Psoas muscle (tissue), 8 donors: ENCODE measurements at places on chromosomes 2 and 18. TPM values are rescaled to one million over a fixed set of nuclear protein-coding genes. Genes with fewer than 3 reads are reported as not detected.

The C1QL2 gene
- not detected for total RNA-seq

The G6PC2 gene
- total RNA-seq, result not detected

The C2orf78 gene
- total RNA-seq, result not detected

The ARL4C gene
- total RNA-seq, result 1.2 TPM

The TUBA3E gene
- not detected for total RNA-seq

GRCh38 chr2:113979191-113980128, 89.6 kb downstream of the ACTR3 start:
- H3K27me3 ChIP-seq, result no peaks in the 10 kb centered on the region
- H3K4me3 ChIP-seq, result no peak overlapping the region
- no peak overlapping the region for H3K27ac ChIP-seq
- no peak for DNase-seq
- no peaks in the 10 kb centered on the region for H3K36me3 ChIP-seq

DNA sequence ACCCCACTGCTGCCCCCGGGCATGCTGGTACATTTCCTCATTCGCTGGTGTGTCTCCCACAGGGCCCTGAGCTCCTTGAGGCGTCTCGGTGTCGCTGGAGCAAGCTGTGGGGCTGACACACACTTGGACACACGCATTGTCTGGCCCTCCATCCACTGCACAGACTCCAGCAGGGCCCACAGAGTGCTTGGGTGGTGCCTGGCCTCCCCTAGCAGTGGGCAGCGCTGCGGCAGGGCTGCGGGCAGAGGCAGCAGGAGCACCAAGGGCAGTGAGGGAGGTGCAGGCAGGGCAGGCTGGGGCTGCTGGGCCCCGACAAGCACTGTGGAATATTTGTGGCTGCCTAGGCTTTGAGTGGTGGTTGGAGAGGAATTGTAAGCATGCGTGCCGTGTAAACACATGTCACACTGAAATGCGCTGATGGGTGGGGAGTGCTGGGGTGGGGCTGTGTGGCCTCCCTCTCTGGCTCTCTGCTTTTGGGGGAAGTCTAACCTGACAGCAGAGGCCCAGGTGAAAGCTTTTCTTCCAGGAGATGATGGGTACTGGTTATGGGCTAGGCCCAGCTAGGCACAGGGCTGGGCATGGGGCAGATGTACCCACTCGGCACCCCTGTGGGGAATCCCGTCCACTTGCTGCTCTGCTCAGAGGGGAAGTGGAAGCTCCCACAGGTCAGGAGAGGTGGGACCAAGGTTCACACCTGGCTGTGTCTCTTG, 55.5 kb upstream of the HS6ST1 start:
- no peaks in the 10 kb centered on the region for H3K4me1 ChIP-seq
- H3K27ac ChIP-seq, result no peak overlapping the region
- no peaks in the 10 kb centered on the region for H3K36me3 ChIP-seq
- no peak for DNase-seq

DNA sequence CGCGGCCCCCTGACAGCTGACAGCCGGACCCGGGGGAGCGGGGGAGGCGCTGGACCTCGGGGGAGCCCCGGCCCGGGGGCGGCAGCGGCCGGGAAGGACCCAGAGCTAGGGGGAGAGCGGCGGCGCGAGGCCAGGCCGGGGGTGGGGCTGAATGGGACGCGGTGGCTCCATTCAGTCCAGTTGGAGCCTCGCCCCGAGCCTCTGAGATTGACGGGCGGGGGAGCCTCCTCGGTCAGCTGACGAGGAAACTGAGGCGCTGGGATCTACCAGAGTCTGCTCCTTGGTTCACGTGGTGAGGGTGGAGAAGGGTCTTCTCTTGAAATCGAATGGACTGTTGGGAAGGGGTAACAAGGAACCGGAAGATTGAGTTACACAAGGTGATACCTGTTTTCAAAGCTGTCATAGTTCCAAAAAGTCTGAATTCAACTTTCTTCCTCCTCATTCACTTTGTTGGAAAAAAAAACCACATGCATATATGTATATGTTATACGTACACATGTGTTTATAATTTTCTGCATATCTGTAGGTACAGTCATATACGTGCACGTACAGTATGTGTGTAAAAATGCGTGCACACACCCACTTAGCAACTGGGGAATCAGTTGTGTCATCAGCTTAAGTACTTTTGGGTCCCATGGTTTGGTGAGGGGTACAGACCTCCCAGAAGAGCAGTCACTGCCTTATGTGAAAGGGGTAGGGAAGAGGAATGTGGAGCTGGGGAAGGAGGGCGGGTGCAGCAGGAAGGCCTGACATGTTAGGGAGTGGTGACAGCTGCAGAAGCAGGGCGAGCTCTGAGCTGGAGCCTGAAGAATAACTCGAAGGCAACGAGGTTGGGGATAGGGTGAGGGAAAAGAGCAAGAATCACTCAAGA, 628 bp downstream of the PPP1R7 start:
- peak overlapping the region; percentile 96 for H3K4me3 ChIP-seq
- H3K36me3 ChIP-seq, result peaks cover 21% of the 10 kb centered on the region
- peak overlapping the region; percentile 89 for H3K27ac ChIP-seq
- peaks cover 14% of the 10 kb centered on the region for H3K4me1 ChIP-seq
- H3K27me3 ChIP-seq, result no peaks in the 10 kb centered on the region
- DNase-seq, result peak; percentile 30

- no peaks in the 10 kb centered on the region for H3K27me3 ChIP-seq
- no peaks in the 10 kb centered on the region for H3K36me3 ChIP-seq
- DNase-seq, result no peak
- H3K27ac ChIP-seq, result no peak overlapping the region
- H3K4me1 ChIP-seq, result peaks cover 2% of the 10 kb centered on the region
- H3K4me3 ChIP-seq, result no peak overlapping the region
These were observed 13.6 kb upstream of the RTN4 start for GRCh38 chr2:55063713-55064323.

DNA sequence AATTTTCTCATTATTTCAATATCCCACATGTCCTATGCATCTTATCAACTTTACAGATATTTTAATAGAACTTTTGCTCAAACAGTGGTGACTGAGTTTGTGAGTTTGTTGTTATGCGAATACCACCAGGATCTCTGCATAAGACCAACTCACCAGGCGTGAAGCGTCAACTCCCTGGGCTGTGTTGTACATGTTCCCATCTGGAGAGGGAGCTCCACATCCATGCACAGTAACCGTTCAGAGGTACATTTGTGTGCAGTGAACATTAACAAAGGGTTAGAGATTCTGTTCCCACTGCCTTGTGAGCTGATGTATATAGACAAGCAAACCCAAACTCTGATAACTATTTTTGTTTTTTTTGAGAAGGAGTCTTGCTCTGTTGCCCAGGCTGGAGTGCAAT, 188.7 kb downstream of the MYT1L start:
- no peaks in the 10 kb centered on the region for H3K4me1 ChIP-seq
- no peak overlapping the region for H3K4me3 ChIP-seq
- H3K27me3 ChIP-seq, result no peaks in the 10 kb centered on the region
- no peaks in the 10 kb centered on the region for H3K36me3 ChIP-seq

DNA sequence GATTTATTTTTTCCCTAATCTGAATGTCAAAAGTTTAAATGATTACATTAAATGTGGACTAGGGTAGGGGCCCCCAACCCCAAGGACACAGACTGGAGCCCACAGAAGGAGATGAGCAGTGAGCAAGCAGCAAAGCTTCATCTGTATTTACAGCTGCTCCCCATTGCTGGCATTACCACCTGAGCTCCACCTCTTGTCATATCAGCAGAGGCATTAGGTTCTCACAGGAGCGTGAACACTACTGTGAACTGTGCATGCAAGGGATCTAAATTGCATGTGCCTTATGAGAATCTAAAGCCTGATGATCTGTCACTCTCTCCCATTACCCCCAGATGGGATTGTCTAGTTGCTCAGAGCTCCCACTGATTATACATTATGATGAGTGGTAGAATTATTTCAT, 3.8 kb downstream of the MOB1A start:
- H3K4me1 ChIP-seq, result peaks cover 23% of the 10 kb centered on the region
- H3K27me3 ChIP-seq, result no peaks in the 10 kb centered on the region
- no peak overlapping the region for H3K27ac ChIP-seq
- H3K4me3 ChIP-seq, result no peak overlapping the region
- DNase-seq, result no peak
- peaks cover 29% of the 10 kb centered on the region for H3K36me3 ChIP-seq

DNA sequence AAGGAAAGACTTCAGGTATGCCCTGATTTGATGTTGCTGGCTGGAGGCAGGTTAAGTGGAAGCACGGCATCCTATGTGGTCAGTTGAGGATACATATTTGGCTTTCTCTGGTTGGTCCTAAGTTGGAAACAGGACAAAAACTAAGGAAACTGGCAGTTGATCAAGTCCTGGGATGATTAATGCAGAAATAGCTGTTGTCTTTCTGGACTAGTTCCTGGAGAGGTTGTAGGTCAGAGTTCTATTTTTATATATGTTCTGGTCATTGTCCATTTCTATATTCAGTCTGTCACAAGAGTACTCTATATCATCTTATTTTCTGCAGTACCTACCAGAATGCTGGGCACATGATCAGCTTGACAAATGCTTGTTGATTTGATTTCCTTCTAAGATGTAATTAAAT, 4.0 kb upstream of the SLC35F5 start:
- H3K4me3 ChIP-seq, result no peak overlapping the region
- peak overlapping the region; percentile 70 for H3K27ac ChIP-seq
- peaks cover 15% of the 10 kb centered on the region for H3K4me1 ChIP-seq
- no peak for DNase-seq

DNA sequence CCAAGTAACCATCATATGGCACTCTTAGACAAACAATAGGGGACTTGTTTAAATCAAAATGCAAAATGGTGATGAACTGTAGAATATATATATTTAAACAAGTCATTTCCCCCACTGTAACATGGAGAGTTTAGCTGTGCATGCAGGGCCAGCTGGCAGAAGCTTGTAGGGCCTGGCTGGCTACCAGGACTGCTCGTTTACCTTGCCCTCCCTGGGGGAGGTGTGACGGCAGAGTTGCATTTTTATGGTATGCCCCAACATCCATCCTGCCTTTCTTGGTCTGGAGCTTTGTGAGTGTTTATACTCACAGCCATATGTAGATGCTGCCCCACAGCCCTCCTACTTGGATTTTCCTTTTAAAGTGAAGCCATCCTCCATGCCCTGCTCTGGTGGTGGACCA, 101.7 kb upstream of the ZFP36L2 start:
- no peak overlapping the region for H3K4me3 ChIP-seq
- DNase-seq, result no peak
- H3K36me3 ChIP-seq, result no peaks in the 10 kb centered on the region
- no peaks in the 10 kb centered on the region for H3K27me3 ChIP-seq

DNA sequence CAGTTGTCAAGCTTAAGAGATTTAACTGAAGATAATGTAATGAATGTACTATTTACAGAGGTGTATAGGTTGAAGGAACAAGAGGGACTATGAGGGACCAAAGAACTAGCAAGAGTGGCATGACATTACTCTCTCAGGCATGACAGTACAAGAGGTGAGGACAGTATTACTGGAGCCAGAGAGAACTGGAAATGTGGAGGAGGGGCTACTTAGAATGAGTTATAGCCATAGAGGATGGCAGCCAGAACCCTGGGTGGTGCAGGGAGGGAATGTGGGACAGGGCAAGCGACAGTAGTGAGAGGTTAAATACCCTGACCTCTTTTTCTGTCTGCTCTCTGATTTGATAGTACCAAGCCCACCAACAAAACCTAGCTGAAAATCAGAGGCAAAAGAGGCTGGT, 122.6 kb upstream of the UGP2 start:
- H3K27ac ChIP-seq, result no peak overlapping the region
- H3K36me3 ChIP-seq, result no peaks in the 10 kb centered on the region
- H3K27me3 ChIP-seq, result no peaks in the 10 kb centered on the region

GRCh38 chr2:10002109-10002508, 41.2 kb upstream of the KLF11 start:
- no peak for DNase-seq
- no peaks in the 10 kb centered on the region for H3K4me1 ChIP-seq
- no peak overlapping the region for H3K4me3 ChIP-seq
- no peaks in the 10 kb centered on the region for H3K36me3 ChIP-seq
- H3K27ac ChIP-seq, result peak overlapping the region; percentile 46

DNA sequence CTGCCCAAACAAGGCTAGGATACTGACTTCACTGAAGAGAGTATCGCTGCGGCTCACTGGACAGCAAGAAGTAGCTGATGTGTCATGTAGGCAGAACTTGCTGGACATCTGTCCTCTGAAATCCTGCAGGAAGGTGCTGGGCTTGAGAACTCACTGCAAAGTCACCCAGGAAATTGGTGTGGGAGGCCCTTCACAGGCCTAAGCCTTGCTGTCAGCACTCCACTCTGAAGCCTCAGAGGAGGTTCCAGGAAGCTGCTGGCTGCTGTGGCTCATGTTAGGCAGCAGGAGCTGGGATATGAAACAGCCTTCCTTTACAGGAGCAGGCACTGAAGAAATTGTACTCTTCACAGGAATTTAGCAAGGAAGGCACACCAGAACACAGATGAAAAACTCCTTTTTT, 88.3 kb upstream of the CCDC68 start:
- DNase-seq, result no peak
- no peak overlapping the region for H3K27ac ChIP-seq
- H3K4me3 ChIP-seq, result no peak overlapping the region
- no peaks in the 10 kb centered on the region for H3K27me3 ChIP-seq
- no peaks in the 10 kb centered on the region for H3K4me1 ChIP-seq
- no peaks in the 10 kb centered on the region for H3K36me3 ChIP-seq

- H3K4me1 ChIP-seq, result no peaks in the 10 kb centered on the region
- H3K36me3 ChIP-seq, result no peaks in the 10 kb centered on the region
These were observed 514.4 kb upstream of the HS6ST1 start for GRCh38 chr2:128832946-128833663.

GRCh38 chr2:133718688-133719201, 150.5 kb upstream of the NCKAP5 start:
- H3K4me3 ChIP-seq, result no peak overlapping the region
- no peak for DNase-seq
- no peaks in the 10 kb centered on the region for H3K27me3 ChIP-seq
- H3K4me1 ChIP-seq, result no peaks in the 10 kb centered on the region

DNA sequence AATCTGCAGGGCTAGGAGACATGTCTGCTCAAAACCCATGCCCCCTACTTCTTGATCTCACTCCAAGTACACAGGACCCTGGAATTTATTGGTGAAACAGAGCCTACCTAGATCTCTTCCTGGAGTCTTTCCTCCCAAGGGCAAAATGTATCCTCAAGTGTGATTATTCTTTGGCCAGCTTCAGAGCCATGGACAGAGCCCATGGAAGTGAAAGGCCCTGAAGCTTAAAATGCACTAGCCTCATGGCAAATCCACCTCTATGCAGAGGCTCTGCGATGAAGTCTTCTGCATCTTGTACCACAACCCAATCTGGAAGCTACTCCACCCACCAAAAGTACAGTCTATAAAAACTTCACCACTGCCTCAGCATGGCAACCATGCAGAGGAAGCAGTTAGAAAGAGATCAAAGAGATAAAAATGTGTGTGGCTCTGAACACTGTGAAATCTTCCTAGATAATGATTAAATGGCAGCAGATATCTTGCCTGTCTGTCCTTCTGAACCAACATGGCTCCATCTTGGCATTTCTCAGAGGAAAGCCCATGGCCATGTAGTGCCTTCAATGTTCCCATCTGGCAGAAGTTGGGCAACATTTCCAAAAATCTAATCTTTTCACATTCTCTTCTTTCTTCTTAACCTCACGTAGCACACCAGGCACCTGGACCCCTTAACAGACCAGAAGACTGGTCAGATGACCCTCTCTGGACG, 142.9 kb upstream of the KLF7 start:
- no peak overlapping the region for H3K27ac ChIP-seq
- no peaks in the 10 kb centered on the region for H3K36me3 ChIP-seq
- H3K4me3 ChIP-seq, result no peak overlapping the region
- no peaks in the 10 kb centered on the region for H3K27me3 ChIP-seq

GRCh38 chr18:53268455-53268854, 928.5 kb downstream of the DCC start:
- no peak overlapping the region for H3K27ac ChIP-seq
- no peaks in the 10 kb centered on the region for H3K36me3 ChIP-seq
- H3K4me1 ChIP-seq, result no peaks in the 10 kb centered on the region
- no peak overlapping the region for H3K4me3 ChIP-seq
